Fibroblast of the aortic adventitia (primary cell): ENCODE measurements at places on chromosomes 5 and 9. TPM values are rescaled to one million over a fixed set of nuclear protein-coding genes. Genes with fewer than 3 reads are reported as not detected.

Gene STK10
- 16.0 and 17.0 TPM in 2 replicates for total RNA-seq

Gene CDX1
- 0.18 and 0.65 TPM in 2 replicates for total RNA-seq

Gene HNRNPAB
- 62.9 and 106 TPM in 2 replicates for total RNA-seq

Gene TXNDC8
- total RNA-seq, result not detected in 2 replicates

Gene GABRA6
- total RNA-seq, result not detected in 2 replicates

Gene SELENOP
- total RNA-seq, result 58.1 and 119 TPM in 2 replicates

Gene SPTLC1
- total RNA-seq, result 51.5 and 119 TPM in 2 replicates

Gene C7
- 2.4 and 762 TPM in 2 replicates for total RNA-seq

Gene GRXCR2
- 0.09 TPM in 1 of 2 replicates, not detected in the other for total RNA-seq

Gene TMEM174
- total RNA-seq, result not detected in 2 replicates

Gene FAM169A
- under 0.01 and 0.16 TPM in 2 replicates for total RNA-seq

Gene NRARP
- total RNA-seq, result 0.09 TPM in 1 of 2 replicates, not detected in the other

Gene TAF11L10
- total RNA-seq, result not detected in 2 replicates

Gene PLAC8L1
- 0.98 TPM in 1 of 2 replicates, not detected in the other for total RNA-seq

Gene CDO1
- total RNA-seq, result 7.0 and 24.8 TPM in 2 replicates

Gene PTGDS
- 27.6 and 32.8 TPM in 2 replicates for total RNA-seq

Gene MCC
- total RNA-seq, result 58.6 and 62.4 TPM in 2 replicates
